Glomerular endothelial cell (primary cell): ENCODE measurements at places on chromosomes 3 and 15. TPM values are rescaled to one million over a fixed set of nuclear protein-coding genes. Genes with fewer than 3 reads are reported as not detected.

Gene RABL3
- 8.1 and 12.3 TPM in 2 replicates for total RNA-seq

Gene EFCC1
- total RNA-seq: 1.8 and 3.0 TPM in 2 replicates

GRCh38 chr3:175193815-175194518 lies 334.8 kb downstream of the NAALADL2 start:
- DNase-seq: no peak

GRCh38 chr3:141411251-141411771 lies 43.0 kb downstream of the ZBTB38 start:
- DNase-seq: no peak

GRCh38 chr15:57631386-57632110 lies 39.8 kb downstream of the MYZAP start:
- DNase-seq: no peak

DNA sequence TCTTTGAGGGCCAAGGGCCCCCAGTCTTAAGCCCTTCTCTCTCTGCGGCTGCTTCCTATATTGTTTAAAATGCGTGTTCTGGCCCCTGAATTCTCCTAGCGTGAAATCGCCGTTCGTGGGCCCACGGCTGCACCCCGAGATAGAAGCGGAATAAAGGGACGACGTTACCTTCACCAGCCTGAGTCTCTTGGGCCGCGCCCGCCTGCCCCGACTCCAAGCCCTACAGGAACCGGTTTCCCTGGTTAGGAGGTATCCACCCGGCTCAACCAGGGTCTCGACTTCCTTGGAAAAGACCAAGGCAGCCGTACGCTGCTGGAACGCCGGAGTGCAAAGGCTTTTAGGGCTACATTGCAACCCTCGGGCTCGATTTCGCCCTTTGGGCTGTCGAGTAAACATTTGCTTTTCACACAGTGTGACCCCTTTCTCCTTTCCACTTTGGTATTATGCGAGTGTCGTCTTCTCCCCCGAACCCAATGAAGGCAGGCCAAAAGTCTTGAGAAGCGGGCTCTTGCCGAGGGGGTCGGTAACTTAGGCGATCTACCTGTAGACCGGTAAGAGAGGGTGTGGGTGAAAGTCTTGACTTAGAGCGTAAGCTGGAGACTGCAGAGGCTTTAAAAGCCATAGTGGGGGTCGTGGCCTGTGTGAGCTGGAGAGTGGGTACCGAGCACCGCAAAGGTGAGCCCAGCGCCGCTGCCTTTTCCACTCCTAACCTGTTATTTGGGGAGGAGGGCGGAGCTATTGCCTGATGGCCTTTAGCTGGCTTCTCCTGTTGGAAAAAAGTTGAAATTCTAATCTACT lies 2.0 kb downstream of the TRIM71 start:
- no peak for DNase-seq

GRCh38 chr15:38144921-38145320 lies 107.7 kb upstream of the SPRED1 start:
- no peak for DNase-seq

- DNase-seq: no peak
These were observed 503 bp downstream of the HLTF start for GRCh38 chr3:149085828-149086231.

DNA sequence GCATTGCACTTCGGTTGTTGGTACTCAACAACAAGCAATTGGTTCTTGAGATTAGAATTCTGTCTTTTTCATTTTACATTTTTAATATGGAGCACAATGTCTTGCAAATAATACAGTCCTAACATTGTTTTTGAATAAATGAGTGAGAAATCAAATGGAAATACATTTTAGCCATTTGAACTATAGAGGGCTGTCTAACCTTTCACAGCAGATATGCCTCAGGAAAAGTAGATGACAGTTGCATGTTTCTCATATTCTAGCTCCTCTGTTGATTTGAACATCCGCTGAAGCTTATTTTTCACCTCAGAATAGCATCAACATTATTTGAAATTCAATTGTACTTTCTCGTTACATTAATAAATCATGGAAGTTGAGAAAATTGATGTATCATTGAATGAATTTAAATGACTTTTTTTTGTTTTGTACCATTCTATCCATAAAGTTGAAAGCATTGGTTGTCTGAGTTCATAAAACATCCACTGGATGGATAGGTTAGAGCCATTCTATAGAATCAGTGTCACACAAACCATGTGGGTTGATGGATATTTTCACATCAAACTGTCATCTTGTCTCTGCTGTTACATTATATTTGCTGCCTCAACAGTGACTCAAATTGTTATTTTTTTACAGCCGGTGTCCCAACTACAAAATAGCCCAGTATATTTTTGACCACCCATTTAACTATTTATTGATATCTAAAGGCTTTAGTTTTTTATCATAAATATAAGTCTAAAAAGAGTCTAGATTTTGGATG lies 928.3 kb downstream of the NSUN3 start:
- DNase-seq: no peak

DNA sequence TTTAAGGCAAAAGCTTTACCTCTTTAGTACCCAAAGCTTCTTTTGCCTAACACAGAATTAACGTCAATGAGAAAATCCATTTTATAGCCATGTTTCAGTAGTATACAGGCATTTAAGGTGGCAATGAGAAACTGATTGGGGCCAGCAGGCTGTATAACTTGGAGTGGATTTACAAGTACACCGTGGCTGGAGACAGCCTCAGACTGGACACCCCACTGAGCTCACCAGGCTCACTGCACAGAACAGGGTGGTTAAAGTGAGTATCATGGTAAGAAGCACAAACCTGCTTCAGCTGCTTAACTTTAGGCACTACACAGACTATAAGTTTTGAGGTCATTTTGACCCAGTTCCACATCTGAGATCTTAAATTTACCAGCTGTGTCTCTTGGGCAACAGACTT lies 8.9 kb downstream of the CPOX start:
- no peak for DNase-seq

- DNase-seq: peak; percentile 98
These were observed 408.9 kb upstream of the THBS1 start for GRCh38 chr15:39171944-39172368.

GRCh38 chr15:77352887-77353286 lies 67.0 kb downstream of the PEAK1 start:
- no peak for DNase-seq

- DNase-seq: no peak
These were observed 143.4 kb downstream of the CLSTN2 start for GRCh38 chr3:140078343-140078742.

DNA sequence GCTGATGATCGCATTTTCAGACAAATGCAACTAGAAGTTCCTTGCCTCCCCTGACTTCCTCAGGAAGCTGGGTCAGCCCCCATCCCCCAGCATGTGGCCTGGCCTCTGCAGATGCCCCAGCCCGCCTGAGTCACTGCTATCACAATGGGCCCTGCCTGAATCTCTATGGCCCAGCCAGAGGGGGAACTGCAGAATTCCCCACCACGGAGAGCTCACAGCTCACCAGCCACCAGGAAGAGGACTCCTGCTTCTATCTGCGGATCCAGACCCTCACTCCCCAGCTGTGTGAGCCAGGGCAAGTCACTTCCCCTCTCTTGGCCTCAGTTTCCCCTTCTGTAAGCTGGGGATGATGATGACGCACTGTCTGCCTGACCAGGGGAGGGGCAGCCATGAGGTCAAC lies 6.9 kb downstream of the PLXND1 start:
- DNase-seq: no peak
